HT1080 (cell line): ENCODE measurements at places on chromosomes 3 and 15.

GRCh38 chr3:88019024-88019423 is 39.8 kb downstream of the CGGBP1 start:
- no peak for DNase-seq

- no peak for DNase-seq
Measured at GRCh38 chr15:92817339-92817886, 82.7 kb upstream of the CHD2 start.

GRCh38 chr3:31952205-31952604 is 28.9 kb downstream of the OSBPL10 start:
- DNase-seq = no peak

GRCh38 chr3:128133273-128133883 is 9.8 kb upstream of the RUVBL1 start:
- DNase-seq = peak; percentile 54

GRCh38 chr3:48739617-48739954 is 22.6 kb upstream of the IP6K2 start:
- DNase-seq = no peak

GRCh38 chr15:82856397-82857170 is 47.2 kb downstream of the WHAMM start:
- DNase-seq = no peak

GRCh38 chr3:194748225-194748624 is 62.5 kb downstream of the FAM43A start:
- DNase-seq = no peak

DNA sequence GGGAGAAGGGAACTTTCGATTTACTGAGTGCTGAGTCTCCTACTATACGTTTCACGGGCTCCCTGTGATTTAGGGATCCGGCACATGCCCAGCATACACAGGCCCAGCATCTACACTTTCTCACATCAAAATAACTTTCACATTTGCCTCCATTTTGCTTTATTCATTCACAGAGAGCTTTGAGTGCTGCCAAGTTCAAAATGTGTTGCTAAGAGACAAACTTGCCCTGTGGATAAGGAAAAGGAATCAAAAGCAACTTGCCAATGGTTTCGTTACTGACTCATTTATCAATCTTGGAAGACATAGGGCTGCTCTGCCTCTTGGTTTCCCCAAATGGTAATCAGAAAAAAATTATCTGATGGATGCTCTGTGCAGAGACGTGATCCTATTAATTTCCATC is 86.3 kb upstream of the LRRN1 start:
- DNase-seq = no peak

GRCh38 chr3:20250314-20250713 is 64.3 kb upstream of the SGO1 start:
- no peak for DNase-seq

GRCh38 chr3:53803124-53803815 is 42.9 kb downstream of the CHDH start:
- DNase-seq = no peak

DNA sequence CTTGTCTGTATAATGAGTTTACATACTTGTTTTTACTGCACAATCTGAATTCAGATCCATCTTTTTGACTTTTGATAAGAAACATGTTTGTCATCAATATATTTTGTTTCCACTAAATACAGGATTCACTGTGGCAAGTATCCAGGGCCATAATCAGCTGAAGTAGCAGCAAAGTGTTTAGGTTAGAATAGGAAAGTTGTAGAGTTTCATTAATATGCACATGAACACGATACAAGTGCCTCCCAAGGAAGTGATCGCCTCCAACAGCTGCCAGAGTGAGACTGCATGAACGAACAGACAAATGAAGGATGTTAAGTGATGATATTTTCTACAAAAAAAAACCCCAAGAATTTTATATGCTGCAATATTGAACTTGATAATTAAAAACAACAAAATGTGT is 204.3 kb downstream of the TBL1XR1 start:
- no peak for DNase-seq

DNA sequence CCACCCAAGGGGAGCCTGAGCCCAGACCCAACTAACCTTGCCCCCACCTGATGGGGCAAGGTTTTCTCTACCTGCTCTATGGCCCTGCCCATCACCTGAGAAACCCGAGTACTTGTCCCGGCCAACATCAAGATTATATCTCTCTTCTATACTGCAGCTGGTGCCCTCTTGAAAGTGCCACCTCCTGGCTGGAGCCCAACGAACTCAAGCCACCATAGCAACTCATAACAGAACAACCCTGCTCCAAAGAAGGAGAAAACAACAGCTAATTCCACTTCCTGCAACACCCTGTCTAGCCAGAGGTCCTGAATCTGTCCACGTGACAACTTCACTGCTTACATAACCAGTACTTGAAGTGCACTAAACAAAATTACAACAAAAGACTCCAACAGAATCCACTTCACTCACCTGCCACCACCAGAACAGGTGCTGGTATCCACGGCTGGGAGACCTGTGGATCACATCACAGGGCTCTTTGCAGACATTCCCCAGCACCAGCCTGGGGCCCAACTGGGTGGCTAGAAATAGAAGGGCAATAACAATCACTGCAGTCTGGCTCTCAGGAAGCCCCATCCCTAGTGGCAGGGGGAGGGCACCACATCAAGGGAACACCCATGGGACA is 49.2 kb downstream of the PIERCE2 start:
- DNase-seq = peak; percentile 25

DNA sequence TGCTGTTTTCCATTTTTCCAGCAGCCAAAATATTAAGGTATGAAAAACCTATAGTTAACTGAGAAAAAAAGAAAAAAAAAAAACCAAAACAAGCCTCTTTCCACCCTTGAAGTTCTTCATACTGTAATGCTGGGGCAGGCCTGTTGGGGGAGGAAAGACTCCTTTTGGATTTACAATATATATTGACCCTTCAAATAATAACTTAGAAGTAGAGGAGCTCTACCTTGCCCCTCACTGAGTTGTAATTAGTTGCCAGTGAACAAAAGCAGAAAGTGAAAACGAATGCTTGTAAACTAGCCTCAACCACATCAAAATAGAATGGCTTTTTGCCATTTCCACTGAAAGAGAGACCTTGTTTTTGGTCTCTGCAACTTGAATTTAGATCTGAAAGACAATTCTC is 326.6 kb downstream of the NR2F2 start:
- no peak for DNase-seq

DNA sequence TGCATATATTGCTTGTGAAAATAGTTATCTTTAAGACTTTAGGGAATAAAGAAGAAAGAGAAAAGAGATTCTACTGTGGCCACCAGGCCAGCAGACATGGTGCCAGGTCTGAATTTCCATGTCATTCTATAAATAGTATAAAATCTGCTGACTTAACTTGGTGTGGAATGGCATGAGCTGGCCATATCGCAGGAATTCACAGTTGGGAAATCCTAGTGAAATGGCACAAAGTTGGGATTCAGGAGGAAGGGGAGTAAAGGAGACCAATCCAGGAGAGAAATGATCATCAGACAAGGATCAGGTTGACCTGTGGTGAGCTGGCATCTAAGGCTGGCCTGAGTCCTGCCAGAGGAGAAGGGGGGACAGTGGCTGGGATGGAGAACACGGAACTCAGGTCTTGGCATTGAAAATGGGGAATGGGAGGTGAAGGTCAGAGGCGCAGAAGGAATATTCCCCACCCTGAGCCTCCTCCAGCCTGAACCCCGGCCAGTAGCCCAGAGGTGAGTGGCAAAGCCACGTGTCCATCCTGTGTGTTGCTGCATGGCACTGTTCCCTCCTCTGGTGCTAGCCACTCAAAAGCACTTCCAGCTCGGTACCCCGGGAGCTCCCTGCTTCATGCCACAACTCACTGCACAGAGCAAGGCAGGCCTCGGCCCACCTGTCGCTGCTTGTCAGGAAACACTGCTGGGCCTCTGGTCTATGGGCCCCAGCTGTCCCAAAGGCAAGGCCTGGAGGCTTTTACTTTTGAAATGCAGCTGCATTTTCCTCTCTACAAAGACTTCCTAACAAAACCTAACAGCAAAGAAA is 51.4 kb downstream of the SSUH2 start:
- DNase-seq = no peak

DNA sequence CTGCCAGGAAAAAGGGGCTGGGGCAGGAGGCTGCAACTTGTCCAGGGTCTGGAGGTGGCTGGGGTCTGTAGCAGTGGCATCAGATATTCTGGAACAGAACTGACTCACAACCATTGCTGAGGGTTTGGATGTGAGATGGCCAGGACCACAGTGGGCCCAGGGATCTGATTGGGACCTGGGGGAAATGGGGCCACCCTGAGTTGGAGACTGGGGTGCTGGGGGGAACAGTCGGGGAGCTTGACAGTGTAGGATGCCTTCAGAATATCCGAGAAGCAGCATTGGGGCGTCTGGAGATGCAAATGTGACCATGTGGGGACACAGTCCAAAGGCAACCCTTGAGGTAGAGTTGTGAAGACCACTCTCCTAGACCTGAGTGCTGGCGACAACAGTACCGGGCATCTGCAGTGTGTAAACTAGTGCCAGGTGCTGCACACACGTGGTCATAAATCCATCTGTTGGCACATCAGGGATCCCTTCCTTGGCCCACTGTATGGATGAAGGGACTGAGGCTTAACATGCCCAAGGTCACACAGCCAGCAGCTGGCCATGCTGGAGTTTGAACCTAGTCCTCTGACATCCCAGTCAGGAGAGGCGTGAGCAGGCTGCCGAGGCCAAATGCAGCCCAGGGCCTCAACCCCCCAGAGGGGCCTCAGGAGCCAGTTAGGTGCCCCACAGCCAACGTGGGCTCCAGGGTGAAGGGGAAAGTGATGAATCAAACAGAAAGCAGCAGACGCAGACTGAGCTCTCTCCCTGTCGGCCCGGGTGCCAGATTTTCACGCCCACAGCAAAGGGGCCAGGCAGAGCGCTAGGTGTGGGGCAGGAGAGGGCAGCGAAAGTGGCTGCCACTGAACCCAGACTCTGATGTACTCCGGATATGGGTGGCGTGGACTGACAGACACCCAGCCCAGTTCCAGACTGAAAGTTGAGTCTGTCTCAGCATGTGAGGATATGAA is 18.8 kb downstream of the HEMK1 start:
- no peak for DNase-seq

DNA sequence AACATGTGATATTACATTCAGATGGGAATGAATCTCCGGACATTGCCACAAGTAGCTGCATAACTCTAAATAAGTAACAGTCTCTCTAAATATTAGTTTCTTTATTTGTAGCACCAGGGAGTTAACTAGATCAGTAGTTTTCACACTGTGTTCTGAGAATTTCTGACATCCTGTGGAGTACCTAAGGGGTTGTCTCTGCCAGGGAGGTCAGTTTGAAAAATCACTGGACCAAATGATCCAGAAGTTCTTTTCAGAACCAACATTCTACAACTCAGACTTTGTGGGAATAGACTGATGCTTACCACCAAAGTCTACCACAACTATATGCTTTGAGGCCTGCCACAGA is 9.0 kb upstream of the ILDR1 start:
- no peak for DNase-seq

- no peak for DNase-seq
Measured at GRCh38 chr3:172133838-172134237, 94.5 kb downstream of the FNDC3B start.

GRCh38 chr15:82062479-82063454 is 16.9 kb upstream of the MEX3B start:
- DNase-seq = no peak

GRCh38 chr3:56986347-56986746 is 74.1 kb upstream of the SPATA12 start:
- no peak for DNase-seq

DNA sequence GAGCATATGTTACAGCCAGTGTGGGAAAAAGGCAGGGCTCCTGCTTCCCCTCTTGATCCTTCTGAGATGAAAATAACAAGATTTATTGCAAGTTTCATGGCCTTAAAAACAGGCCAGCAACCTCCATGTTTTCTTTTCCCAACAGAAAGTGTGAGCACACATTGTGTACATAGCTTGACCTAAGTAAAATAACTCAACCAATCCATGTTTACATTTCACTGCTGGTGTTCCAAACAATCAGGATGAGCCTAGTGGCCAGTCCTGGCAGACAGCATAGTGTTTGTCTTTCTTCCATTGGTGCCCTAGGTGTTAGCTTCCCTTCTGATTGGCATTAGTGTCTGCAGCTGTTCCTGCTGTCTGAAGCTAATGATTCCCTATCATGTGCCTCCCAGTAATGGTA is 847.7 kb downstream of the EPHA3 start:
- DNase-seq = no peak

DNA sequence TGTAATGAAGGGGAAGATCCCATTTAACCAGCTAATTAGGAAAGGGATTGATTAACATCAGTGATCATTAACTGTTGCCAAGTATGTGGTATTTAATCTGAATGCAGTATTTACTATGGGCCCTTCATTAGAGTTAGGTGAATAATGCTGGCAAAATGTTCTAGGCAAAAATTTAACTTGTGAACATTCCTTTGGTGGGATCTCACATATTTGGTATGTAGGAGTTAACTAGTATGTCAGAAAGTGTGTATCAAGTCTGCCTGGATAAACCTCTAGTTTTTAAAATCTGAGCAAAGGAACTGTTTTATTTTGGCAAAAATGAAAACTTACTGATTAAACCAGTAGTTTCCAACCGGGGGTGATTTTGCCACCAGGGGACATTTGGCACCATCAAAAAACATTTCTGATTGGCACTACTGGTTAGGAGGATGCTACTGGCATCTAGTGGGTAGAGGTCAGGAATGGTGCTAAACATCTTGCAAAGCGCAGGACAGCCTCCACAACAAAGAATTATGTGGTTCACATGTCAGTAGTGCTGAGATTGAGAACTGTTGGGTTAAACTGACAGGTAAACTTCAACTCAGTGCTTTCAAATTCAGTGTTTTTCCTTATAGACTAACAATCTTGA is 22.5 kb downstream of the LRTM1 start:
- DNase-seq = no peak

- no peak for DNase-seq
Measured at GRCh38 chr3:124890573-124891190, 3.5 kb upstream of the ITGB5 start.

GRCh38 chr3:113243846-113244245 is 32.5 kb downstream of the BOC start:
- DNase-seq = no peak

GRCh38 chr3:99836681-99837080 is 19.0 kb downstream of the CMSS1 start:
- DNase-seq = no peak

DNA sequence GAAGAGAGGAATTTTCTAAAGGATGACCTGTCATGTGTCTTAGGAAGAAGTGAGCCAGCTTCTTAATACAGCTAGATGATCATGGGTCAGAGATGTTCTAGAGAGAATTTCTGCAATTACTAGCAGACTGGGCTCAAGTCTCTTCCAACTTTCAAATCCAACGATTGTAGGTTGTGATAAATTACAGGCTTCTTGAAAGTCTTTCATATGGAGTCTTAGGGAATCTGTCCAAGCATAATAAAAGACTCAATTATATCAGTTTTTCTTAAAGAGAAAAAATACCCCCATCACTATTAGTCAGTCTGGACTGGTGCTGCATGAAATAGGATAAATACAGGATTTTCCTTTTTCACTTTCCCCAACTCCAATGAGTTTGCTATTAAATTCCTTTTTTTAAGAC is 59.1 kb downstream of the DRD3 start:
- DNase-seq = no peak

DNA sequence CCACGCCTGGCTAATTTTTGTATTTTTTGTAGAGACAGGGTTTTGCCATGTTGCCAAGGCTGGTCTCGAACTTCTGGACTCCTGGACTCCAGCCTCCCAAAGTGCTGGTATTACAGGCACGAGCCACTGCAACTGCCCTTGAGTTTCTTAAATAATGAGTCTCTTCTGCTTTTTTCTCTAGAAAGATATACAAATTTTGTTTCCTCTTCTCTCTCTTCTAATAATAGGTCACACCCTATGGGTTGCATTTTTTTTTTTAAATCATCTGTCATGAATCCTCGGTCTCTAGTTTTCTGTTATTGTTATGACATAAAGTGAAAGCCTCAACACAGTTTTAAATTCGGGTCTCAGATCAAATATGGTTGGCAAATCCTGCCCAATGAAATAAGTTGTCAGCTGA is 111.2 kb downstream of the IL12A start:
- no peak for DNase-seq
